Neuronal stem cell (in vitro differentiated cells): ENCODE measurements at places on chromosomes 12 and 14.
A peak's percentile ranks its signal among the peaks of the same experiment; 100 is the strongest.

DNA sequence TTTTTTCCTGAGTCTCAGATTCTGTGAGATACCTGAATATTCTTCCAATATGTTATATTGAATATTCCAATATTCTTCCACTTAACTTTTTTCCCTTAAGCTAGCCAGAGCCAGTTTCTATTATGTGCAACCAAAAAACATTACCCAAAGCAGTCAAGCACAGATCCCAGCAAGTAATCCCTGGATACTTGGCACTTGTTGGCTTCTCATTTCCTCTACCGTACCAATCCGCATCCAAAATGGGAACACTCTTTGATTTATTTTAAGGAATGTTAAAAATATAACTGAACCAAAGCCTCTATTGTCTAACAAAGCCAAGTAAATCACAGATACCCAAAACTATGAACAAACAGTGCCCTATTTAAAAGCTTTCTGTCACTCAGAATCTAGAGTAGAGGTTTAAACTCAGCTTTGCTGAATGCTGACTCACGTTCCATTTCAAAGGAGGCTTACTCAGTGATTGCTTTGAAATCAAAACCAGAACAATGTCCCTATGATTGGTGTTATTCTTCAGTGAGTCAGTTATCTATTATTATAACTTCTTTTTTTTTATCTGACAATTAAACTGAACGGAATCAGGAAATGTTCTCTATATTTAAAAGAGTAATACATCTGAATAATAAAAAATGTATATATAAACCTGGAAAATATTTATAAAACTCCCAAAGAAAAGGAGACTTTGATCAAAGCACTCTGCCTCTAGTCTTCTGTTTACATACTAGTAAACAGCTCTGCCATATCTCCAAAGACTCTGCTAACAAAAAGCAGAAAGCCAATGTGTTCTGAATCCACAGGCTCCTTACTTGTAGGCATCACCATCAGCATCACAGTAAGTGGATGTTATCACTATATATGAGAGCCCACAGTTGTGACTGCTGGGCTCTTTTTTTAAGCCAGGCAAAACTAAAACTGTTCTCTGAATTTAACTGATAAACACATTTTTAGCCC lies 360.8 kb downstream of the CCDC91 start:
- DNase-seq = no peak
- no peaks in the 10 kb centered on the region for H3K36me3 ChIP-seq
- H3K27me3 ChIP-seq = no peaks in the 10 kb centered on the region
- no peaks in the 10 kb centered on the region for H3K4me1 ChIP-seq
- no peak overlapping the region for H3K4me3 ChIP-seq
- no peak overlapping the region for H3K27ac ChIP-seq

DNA sequence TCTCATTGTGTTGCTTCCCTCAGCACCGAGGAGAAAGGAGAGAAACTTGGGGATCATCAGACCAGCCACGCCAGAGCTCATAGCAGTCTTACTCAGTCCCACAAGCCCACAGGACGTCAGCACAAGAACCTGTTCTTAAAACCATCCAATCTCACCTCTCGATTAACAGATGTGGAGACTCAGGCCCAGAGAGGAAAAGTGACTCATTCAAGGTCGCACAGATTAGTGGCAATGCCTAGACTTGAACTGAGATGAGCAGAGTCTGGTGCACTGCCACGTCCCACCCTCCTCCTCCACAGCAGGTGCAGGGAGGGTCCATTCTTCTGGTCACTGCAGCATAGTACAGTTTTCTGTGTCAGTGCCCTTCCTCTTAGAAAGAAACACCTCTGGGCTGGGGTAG lies 154.9 kb upstream of the PZP start:
- no peak overlapping the region for H3K27ac ChIP-seq
- peaks cover 3% of the 10 kb centered on the region for H3K4me1 ChIP-seq
- DNase-seq = no peak
- no peaks in the 10 kb centered on the region for H3K27me3 ChIP-seq

DNA sequence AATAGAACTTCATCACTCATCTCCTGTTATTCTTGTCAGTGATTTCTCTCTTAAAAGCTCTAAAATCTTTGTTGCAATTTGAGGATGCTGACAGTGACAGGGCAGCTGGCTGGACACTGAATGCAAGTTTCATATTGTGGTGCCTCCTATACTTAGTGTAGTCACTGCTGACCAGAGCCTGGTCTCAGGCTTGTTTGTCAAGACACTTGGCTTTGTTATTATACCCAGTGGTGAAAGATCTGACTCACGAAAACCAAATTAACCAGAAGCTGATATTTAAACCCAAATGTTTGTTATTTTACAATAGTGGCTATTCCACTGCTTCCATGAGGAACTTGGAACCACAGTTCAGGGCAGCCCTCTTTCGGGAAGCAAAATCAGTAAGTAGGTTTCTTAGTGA lies 42.8 kb downstream of the RPGRIP1 start:
- H3K4me1 ChIP-seq = no peaks in the 10 kb centered on the region
- peaks cover 29% of the 10 kb centered on the region for H3K27me3 ChIP-seq
- H3K27ac ChIP-seq = no peak overlapping the region
- H3K4me3 ChIP-seq = no peak overlapping the region
- H3K36me3 ChIP-seq = no peaks in the 10 kb centered on the region

DNA sequence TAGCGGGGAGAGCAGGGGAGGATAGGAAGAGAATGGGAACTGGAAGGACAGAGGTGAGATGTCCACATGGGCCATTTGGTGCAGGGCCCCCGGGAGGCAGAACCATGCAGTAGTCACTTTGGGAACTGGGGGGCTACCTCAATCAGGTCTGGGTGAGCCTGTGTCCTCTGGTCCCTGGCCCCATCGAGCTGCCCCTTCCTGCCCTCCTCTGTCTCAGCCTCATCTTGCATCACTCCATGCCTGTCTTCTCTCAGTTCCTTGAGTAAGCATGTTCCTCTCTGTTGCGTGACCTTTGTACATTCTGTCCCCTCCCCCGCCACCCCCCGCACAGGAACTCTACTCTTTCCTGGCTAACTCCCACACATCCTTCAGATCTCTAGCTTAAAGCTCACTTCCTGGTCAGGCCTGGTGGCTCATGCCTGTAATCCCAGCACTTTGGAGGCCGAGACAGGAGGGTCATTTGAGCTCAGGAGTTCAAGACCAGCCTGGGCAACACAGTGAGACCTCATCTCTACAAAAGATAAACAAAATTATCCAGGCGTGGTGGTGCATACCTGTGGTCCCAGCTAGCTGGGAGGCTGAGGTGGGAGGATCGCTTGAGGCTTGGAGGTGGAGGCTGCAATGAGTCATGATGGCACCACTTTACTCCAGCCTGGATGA lies 23.2 kb downstream of the FOS start:
- H3K27ac ChIP-seq = no peak overlapping the region
- DNase-seq = no peak
- H3K4me1 ChIP-seq = no peaks in the 10 kb centered on the region
- no peak overlapping the region for H3K4me3 ChIP-seq
- H3K27me3 ChIP-seq = no peaks in the 10 kb centered on the region

- no peak overlapping the region for H3K27ac ChIP-seq
- H3K36me3 ChIP-seq = no peaks in the 10 kb centered on the region
- DNase-seq = peak; percentile 49
Observed at GRCh38 chr14:92877757-92878431, 45.1 kb upstream of the CHGA start.

DNA sequence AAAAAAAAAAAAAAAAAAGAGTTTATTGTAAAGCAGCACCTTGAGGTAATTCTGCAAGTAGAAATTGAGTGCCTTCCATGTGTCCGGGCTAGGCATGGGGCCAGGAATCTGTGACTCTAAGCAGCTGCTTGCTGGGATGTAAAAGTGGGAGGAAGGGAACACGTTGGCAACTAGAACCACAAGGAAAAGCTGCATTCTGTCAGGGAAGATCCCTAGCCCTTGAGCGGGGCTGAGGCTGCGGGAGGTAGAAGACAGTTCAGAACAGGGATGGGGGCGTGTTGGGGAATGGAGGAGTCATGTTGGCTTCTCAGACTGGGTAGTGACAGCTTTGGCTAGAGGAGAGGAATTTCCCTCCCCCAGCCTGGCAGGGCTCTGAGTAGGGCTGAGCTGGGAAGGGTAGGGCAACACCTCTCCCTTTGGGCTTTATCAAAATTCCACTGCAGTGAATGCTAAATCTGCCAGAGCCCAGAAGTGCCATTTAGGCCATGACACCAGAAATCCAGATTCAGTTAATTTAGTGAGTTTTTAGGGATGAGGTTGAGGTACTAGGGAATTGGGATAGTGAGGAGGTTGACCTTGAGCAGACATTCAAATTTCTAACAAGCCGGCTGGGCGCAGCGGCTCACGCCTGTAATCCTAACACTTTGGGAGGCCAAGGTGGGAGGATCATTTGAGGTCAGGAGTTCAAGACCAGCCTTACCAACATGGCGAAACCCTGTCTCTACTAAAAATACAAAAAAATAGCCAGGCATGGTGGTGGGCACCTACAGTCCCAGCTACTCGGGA lies 3.4 kb upstream of the TRAFD1 start:
- H3K4me1 ChIP-seq = peaks cover 5% of the 10 kb centered on the region
- DNase-seq = no peak
- H3K27ac ChIP-seq = no peak overlapping the region
- no peaks in the 10 kb centered on the region for H3K36me3 ChIP-seq

- no peaks in the 10 kb centered on the region for H3K36me3 ChIP-seq
- no peaks in the 10 kb centered on the region for H3K27me3 ChIP-seq
- DNase-seq = no peak
- no peak overlapping the region for H3K27ac ChIP-seq
- H3K4me1 ChIP-seq = no peaks in the 10 kb centered on the region
- H3K4me3 ChIP-seq = no peak overlapping the region
Observed at GRCh38 chr12:54723379-54724256, 75.5 kb upstream of the DCD start.

GRCh38 chr12:111699-112493 lies 45.3 kb downstream of the IQSEC3 start:
- no peaks in the 10 kb centered on the region for H3K36me3 ChIP-seq
- no peak overlapping the region for H3K4me3 ChIP-seq
- no peak overlapping the region for H3K27ac ChIP-seq
- no peak for DNase-seq

DNA sequence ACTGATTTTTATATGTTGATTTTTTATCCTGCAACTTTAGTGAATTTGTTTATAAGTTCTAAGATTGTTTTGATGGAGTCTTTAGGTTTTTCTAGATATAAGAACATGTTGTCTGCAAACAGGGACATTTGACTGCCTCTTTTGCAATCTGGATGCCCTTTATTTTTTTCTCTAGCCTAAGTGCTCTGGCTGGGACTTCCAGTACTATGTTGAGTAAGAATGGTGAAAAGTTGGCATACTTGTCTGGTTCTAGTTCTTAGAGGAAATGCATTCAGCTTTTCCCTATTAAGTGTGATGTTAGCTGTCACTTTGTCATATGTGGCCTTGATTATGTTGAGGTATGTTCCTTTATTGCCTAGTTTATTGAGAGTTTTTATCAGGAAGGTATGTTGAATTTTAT lies 68.1 kb downstream of the ERC1 start:
- H3K4me1 ChIP-seq = peaks cover 5% of the 10 kb centered on the region
- H3K27me3 ChIP-seq = no peaks in the 10 kb centered on the region
- no peak overlapping the region for H3K27ac ChIP-seq
- no peaks in the 10 kb centered on the region for H3K36me3 ChIP-seq
- no peak for DNase-seq

- H3K36me3 ChIP-seq = no peaks in the 10 kb centered on the region
- no peak for DNase-seq
- no peaks in the 10 kb centered on the region for H3K4me1 ChIP-seq
- no peaks in the 10 kb centered on the region for H3K27me3 ChIP-seq
- H3K4me3 ChIP-seq = no peak overlapping the region
Observed at GRCh38 chr14:28264306-28264705, 502.3 kb upstream of the FOXG1 start.

- peaks cover 28% of the 10 kb centered on the region for H3K36me3 ChIP-seq
- no peaks in the 10 kb centered on the region for H3K4me1 ChIP-seq
- H3K4me3 ChIP-seq = no peak overlapping the region
- H3K27ac ChIP-seq = no peak overlapping the region
- no peak for DNase-seq
Observed at GRCh38 chr14:75905147-75905904, 76.5 kb downstream of the TGFB3 start.

DNA sequence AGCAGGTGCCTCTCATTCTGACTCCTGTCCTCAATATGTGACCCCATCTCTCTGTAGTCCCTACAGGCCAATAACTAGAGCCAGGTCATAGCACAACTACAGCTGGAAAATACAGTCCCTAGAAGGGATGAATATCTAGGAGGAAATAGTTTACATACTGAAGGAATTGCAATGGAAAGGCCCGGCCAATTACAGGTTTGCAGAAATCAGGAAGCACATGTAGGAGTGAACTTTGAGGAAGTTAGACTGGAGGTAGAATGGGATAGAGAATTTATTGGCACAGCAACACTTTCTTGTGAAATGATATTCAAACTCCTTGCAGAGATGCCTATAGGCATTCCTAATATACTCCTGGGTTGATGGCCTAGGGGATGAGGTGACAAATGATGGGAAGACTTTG lies 257.3 kb downstream of the GRIN2B start:
- no peak for DNase-seq
- H3K27me3 ChIP-seq = no peaks in the 10 kb centered on the region
- peaks cover 4% of the 10 kb centered on the region for H3K4me1 ChIP-seq

GRCh38 chr12:79933532-79934264 lies 1.2 kb downstream of the PPP1R12A start:
- peak overlapping the region; percentile 99 for H3K27ac ChIP-seq
- peaks cover 2% of the 10 kb centered on the region for H3K4me1 ChIP-seq
- H3K36me3 ChIP-seq = peaks cover 10% of the 10 kb centered on the region
- peak; percentile 15 for DNase-seq

- H3K4me1 ChIP-seq = no peaks in the 10 kb centered on the region
- no peak overlapping the region for H3K4me3 ChIP-seq
- no peaks in the 10 kb centered on the region for H3K27me3 ChIP-seq
- no peaks in the 10 kb centered on the region for H3K36me3 ChIP-seq
- DNase-seq = no peak
- no peak overlapping the region for H3K27ac ChIP-seq
Observed at GRCh38 chr12:31819427-31819826, 90.6 kb upstream of the AMN1 start.

- no peaks in the 10 kb centered on the region for H3K36me3 ChIP-seq
- H3K4me3 ChIP-seq = no peak overlapping the region
- DNase-seq = no peak
- no peak overlapping the region for H3K27ac ChIP-seq
- peaks cover 1% of the 10 kb centered on the region for H3K4me1 ChIP-seq
Observed at GRCh38 chr12:127393896-127394295, 873.1 kb upstream of the TMEM132C start.

DNA sequence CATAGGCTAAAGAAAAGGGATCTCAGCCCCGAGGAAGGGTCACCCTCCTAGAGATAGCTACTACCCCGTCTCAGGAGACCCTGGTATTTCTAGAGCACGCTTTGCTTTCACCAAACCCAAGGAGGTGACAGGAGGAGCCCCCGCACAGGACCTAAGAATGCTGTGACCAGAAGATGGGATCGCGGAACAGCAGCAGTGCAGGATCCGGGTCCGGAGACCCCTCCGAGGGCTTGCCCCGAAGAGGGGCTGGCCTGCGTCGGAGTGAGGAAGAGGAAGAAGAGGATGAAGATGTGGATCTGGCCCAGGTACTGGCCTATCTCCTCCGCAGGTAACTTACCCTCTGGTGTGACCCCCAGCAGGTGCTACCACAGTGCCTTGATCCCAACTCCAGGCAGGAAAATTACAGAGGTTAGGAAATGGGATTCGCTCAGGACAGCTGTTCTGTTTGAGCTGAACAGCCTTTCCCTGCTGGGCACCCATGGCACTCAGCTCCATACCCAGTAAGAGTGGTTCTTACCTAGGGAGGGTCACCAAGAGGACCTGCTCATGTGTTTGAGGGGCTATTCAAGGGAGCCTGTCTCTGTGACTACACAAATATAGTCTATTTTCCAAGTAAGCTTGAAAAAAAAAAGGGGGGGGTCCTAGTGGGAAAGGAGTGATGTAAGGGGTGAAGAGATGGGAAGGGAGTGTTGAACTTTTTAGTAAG lies 826 bp upstream of the NRL start:
- DNase-seq = no peak
- H3K4me1 ChIP-seq = peaks cover 4% of the 10 kb centered on the region
- peaks cover 15% of the 10 kb centered on the region for H3K36me3 ChIP-seq
